PC-9 (cell line): ENCODE measurements at places on chromosomes 12 and 14. TPM values are rescaled to one million over a fixed set of nuclear protein-coding genes. Genes with fewer than 3 reads are reported as not detected.
A peak's percentile ranks its signal among the peaks of the same experiment; 100 is the strongest.

DNA sequence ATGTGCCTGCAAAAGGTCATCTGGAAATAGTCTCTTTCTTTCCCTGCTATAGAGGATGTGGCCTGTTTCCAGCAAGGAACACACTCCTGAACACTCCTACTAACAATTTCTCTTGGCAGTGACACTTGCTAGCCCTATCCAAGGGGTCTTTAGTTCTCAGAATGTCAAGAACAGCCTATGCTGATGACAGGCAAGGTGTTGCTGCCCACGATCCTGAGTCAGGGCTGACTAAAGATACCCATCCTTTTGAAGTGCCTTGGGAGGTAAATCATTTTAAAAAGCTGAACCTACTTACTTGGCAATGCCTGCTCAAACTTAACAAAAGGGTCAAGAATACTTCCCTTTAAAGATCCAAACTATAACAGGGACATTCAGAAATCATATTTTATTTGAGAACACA, 1146.4 kb downstream of the VRK1 start:
- no peak for DNase-seq

MUCL1 gene
- not detected in 2 replicates for total RNA-seq

GRCh38 chr14:78524766-78525165, 354.6 kb downstream of the NRXN3 start:
- no peak for DNase-seq

DNA sequence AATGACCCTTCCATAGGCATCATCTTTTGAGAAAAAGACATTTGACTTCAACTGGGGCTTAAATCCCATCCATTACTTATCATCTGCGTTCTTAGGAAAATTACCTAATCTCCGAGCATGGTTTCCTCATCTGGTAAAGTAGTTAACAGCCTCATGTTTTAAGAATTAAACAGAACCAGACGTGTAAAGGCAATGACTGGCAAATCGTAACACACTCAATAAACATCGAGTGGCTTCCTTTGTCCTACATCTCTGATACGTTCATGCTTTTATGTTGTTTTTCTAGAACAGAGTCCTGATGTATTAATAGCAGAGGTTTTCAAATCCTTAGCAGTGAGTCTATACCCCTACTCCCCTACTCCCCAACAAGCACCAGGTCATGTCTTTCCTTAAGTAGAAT, 189.7 kb upstream of the RGS6 start:
- DNase-seq, result no peak

EGLN3 gene
- total RNA-seq, result 22.6 and 23.6 TPM in 2 replicates

GRCh38 chr12:11747969-11748368, 98.5 kb downstream of the ETV6 start:
- DNase-seq, result no peak

DNA sequence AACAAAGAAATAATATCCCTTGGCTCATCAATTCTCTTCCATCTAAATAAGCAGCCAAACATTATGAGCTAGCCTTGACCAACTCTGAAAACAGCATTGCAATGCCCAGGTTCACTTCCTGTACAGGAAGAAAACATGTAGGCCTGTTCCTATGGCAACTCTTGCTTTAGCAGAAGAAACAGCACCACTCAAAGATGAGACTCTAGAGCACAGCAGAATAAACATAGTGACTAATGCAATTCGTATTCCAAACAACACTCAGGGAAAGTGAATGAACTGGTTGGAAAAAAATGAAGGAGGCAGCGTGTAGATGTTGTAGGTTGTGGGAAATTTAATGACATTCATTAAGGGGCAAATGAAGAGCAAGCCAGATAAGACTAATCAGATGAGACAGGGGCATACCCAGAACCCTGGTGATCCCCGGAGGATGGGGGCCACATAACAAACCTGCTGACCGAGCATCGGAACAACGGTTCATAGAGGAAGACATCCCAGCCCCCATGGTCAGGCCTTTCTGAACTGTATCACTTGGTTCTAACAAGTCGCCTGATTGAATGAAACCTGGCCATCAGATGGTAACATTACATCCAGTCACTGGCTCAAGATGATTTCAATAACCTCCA, 9.0 kb downstream of the ARHGDIB start:
- peak; percentile 64 for DNase-seq

GRCh38 chr14:64912261-64912660, 2.0 kb upstream of the CHURC1 start:
- no peak for DNase-seq

DNA sequence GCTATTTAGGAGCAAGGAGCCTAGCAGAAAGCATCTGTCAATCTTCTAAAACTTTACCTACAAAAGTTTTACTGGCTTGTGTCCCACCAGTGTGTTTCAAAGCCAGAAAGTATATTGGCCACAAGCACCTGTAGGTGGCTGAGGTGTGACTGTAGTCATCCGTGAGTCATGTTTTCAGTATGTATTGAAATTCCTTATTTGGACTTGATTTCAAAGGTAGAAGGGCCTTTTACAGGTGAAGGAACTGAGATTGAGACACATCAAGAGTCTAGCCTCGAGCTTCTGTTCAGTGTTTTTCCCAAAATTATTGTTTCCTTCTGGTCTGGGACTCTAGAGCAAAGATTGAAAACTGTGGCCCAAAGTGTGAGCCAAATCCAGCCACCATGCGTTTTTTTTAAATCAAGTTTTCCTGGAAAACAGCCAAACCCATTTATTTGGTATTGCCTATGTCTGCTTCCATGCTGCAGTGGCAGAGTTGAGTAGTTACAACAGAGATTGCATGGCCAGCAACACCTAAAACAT, 195.3 kb upstream of the BCL2L14 start:
- peak; percentile 99 for DNase-seq
